Glutamatergic neuron (in vitro differentiated cells): ENCODE measurements at places on chromosomes 1 and 21. TPM values are rescaled to one million over a fixed set of nuclear protein-coding genes. Genes with fewer than 3 reads are reported as not detected.

Gene MTF2
- 129 TPM for total RNA-seq

DNA sequence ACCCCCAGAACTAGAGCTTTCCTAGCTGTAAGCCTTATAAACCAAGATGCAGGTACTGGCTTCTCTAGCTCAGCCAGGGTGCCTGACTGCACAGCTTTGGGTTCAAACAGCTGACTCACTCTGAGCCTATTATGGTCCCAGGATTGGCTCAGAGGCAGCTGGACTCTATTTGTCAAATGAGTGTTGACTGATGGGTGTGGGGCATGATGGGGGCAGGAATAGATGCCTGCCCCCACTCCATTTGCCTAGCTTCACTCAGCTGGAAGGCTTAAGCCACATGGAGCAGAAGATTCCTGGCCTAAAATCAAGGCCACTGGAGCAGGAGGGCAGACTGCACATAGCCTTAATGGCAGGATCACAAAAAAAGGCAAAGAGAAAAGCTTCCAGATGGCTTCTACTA lies 90.5 kb downstream of the PIK3R3 start:
- H3K36me3 ChIP-seq, result peaks cover 4% of the 10 kb centered on the region
- H3K27me3 ChIP-seq, result peaks cover 3% of the 10 kb centered on the region
- no peak overlapping the region for H3K4me3 ChIP-seq
- no peak overlapping the region for H3K27ac ChIP-seq
- no peak for DNase-seq

GRCh38 chr21:25370311-25370744 lies 237.0 kb downstream of the MRPL39 start:
- no peaks in the 10 kb centered on the region for H3K36me3 ChIP-seq
- H3K4me3 ChIP-seq, result no peak overlapping the region
- DNase-seq, result no peak
- no peaks in the 10 kb centered on the region for H3K27me3 ChIP-seq
- H3K4me1 ChIP-seq, result peaks cover 5% of the 10 kb centered on the region
- no peak overlapping the region for H3K27ac ChIP-seq

GRCh38 chr1:234478481-234479309 lies at the start of gene TARBP1:
TSS of gene TARBP1 (minus strand) at chr1:234479179. CDS start at chr1:234479103, 76 bp downstream.
- no peaks in the 10 kb centered on the region for H3K36me3 ChIP-seq
- H3K27me3 ChIP-seq, result peaks cover 8% of the 10 kb centered on the region
- peak within 1 kb of the TSS; percentile 86 for H3K27ac ChIP-seq
- H3K4me3 ChIP-seq, result peak within 1 kb of the TSS; percentile 95
- peaks cover 13% of the 10 kb centered on the region for H3K4me1 ChIP-seq
- DNase-seq, result peak; percentile 83
